Fibroblast of the aortic adventitia (primary cell): ENCODE measurements at places on chromosomes 16 and 17.

GRCh38 chr17:81027038-81027437 lies 7.9 kb upstream of the BAIAP2 start:
- DNase-seq: peak; percentile 23

DNA sequence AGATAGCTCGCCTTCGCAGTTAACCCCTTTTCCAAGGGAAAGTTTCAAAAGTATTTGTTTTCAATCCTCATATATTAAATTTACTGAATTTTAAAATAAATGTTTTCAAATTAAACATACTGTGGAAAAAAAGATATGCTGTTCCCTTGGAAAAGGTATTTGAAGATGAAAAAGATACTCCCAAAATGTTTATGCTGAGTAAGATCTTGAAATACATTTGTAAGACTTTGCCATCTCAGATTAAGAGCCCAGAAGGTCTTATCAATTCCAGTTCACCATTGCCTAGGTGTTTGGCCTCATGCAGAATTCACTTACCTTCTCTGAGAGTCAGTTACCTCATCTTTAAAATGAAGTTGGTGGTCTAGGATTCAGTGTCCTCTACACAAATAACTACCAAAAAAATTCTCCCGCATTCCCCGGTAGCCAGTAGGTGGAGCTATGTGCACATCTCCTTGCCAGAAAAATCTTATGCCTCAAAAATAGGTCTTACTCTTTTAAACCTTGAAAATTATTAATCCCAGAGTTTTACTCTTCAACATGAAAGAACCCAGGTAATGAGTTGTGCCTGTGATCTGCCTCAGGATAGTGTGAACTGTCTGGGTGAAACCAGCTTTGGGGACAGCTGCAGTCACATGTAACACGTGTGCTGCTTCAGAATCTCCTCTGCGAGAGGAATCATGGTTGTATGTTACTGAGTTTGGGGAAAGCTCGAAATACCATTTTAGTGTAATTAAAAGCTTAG lies 178.3 kb downstream of the MRTFB start:
- peak; percentile 71 for DNase-seq

- peak; percentile 43 for DNase-seq
Measured at GRCh38 chr17:35568561-35568960, 7.9 kb upstream of the SLFN14 start.

GRCh38 chr17:49952209-49952911 lies 16.6 kb upstream of the DLX4 start:
- DNase-seq: peak; percentile 55

GRCh38 chr16:20865420-20866131 lies 34.6 kb downstream of the DCUN1D3 start:
- peak; percentile 69 for DNase-seq

- DNase-seq: no peak
Measured at GRCh38 chr17:76106703-76107102, 3.1 kb upstream of the EXOC7 start.

DNA sequence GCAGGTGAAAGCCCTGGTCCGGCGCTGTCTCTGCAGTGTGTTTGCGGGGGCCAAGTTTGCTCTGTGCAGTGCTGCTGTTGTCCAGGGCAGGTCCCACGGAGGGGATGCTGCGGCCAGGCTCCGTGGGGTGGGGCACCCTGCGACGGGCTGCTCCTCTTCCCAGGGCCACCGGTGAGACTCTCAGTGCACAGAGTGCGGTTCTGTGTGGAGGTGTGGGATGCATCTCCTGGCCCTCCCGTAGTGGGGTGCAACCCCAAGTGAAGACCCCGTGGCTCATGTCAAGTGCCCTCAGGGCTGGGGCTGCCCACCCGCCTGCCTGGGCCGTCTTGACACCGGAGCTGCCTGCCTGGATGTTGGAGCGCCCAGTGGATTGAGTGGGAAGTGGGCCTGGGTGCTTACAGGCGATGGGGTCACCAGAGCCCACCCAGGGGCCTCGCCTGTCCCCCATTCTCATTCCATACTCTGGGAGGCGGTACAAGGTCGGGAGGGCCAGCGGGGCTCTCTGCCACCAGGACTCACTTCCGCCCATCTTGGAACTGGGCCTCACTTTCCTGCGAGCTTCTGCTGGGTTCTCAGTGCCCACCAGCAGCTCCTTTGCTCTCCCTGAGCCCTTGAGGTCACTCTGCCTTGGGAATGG lies 119.9 kb downstream of the BANP start:
- no peak for DNase-seq

GRCh38 chr16:10878644-10879501 lies 1.9 kb downstream of the CIITA start:
- peak; percentile 24 for DNase-seq

DNA sequence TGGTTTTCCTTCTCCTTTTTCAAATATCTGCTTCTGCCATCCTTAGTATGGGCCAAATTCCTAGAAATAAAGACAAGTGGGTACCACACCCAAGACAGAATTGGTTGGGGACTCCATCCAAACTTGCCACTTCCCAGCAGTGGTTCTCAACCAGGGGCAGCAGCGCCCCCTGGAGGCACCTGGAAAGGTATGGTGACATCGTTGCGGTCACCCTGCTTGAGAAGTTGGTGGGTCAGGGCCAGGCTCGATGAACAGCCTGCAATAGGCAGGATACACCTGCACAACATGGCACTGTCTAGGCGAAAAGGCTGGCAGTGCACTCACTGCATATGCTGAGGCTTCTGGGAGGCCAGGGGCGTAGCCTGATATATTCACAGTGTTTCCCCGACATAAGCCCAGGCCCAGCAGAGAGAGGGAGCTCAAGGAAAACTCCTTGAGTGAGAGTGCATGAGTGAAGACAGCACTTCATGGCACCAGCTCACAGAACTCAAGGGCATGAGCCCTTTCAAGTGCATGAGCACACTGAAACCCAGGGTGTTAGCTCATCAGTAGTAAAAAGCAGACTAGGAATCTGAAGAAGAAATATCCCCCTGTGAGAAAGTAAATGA lies 57.7 kb downstream of the CMC2 start:
- peak; percentile 55 for DNase-seq

DNA sequence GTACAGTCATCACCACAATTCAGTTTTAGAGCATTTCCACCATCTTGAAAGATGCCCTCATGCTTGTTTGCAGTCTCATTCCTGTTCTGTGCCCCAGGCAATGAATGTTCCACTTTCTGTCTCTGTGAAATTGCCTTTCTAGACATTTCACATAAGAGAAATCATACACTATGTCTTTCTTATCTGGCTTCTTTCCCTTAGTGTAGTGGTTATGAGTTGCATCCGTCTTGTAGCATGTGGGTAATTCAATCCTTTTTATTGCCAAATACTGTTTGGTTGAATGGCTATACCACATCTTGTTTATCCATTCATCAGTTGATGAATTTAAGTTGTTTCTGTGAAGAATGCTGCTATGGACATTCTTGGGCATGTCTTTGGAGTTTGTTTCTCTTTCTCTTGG lies 132.5 kb upstream of the PLCG2 start:
- DNase-seq: no peak

DNA sequence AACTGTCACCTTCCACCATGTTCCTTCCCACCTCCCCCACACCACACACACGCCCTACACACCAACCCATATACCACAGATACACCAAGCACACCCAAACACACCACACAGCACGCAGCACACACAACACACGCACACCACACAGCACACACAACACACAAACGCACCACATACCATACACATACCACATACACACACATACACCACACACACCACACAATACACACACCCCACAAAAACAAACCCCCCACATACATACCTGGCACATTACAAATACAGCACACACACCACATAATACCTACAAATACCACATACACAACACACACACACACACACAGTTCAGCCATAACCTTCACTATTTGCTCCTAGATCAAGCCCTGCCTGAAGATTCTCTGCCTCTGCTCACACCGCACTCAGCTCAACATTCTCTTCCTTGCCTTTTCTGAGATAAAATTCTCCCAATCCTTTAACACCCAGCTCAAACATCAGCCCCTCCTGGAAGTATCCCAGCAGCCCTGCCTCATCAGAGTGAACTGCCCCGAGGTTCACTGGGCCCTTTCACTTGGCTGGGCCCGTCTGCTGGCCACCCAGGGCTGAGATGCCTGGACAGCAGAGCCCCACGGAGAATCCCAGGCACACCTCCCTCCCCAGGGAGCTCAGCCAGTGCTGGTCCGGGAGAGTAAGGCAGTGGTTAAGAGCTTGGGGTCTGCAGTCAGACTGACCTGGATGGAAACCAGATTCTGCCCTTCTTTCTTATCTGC lies 31.9 kb upstream of the CPNE2 start:
- peak; percentile 18 for DNase-seq

DNA sequence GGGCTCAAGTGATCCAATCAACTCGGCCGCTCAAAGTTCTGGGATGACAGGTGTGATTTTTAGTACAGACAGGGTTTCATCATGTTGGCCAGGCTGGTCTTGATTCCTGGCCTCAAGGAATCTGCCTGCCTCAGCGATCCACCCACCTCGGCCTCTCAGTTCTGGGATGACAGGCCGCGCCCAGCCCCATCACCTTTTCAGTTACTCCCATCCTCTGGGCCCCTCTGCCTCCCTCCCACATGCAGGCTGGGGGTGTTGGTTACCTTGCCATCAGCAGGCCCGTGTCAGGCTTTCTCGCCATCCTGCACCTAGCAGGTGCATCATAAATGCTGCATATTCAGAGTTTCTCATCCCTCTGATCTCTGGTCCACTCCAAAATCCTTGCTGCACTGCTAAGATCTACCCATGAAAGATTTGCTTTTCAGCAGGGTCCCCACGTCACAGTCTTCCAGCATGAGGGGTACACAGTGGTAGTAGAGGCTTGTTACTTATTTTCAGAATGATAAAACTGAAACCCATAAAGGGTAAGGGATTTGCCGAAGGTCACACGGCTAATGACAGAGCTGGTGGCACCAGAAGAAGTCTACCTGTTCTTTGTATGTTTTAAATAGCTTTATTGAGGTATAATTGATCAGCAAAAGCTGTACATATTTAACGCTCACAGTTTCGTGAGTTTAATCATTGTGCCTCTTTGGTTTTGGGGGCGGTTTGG lies 16.6 kb downstream of the PMM2 start:
- DNase-seq: no peak

DNA sequence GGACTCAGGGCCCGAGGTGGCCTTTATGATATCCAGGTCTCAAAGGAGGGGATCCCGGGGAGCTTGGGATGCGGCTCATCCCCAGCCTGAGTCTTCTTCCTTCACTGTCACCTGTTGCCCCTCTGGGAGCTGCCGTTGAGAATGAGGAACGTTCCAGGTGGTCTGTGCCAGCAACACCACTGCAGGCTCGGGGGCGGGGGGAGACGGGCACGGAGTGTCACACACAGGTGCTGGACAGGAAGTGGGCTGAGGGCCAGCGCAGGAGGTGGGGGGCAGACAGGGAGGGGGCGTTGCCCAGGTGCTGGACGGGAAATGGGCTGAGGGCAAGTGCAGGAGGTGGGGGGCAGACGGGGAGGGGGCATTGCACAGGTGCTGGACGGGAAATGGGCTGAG lies 28.2 kb downstream of the METRNL start:
- no peak for DNase-seq

DNA sequence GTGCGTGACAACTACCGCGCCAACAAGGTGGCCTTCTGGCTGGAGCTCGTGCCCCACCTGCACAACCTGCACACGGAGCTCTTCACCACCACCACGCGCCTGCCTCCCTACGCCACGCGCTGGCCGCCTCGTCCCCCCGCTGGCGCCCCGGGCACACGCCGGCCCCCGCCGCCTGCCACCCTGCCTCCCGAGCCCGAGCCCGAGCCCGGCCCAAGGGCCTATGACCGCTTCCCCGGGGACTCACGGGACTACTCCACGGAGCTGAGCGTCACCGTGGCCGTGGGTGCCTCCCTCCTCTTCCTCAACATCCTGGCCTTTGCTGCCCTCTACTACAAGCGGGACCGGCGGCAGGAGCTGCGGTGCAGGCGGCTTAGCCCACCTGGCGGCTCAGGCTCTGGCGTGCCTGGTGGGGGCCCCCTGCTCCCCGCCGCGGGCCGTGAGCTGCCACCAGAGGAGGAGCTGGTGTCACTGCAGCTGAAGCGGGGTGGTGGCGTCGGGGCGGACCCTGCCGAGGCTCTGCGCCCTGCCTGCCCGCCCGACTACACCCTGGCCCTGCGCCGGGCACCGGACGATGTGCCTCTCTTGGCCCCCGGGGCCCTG lies 3.0 kb upstream of the SPEM1 start:
- no peak for DNase-seq

DNA sequence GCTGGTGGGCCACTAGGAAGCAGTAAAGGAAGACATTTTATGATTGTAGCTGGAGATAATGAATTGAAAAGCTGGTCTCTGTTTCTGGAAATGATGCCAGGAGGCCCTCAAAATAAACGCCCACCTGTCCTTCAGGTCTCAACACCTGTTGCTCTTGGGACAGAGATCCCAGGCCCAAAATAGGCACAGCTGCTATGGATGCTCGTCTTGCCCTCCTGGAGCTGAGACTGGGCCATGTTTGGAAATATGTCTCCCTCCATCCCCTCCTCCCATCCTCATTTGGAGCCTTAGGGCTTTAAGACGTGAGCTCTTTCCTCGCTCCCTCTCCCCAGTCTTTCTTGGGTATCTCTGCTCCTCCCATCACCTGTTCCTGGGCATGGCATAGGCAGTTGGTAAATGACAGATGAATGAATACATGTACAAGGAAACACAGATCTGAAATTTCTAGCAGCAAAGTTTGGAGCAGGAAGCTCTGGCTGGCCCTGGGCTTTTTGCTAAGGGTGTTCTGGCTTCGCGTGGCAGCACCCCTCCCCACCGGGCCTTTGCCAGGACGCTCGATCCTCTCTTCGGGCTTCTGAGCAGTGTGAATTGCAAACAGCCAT lies 33.3 kb downstream of the MYH3 start:
- DNase-seq: no peak

DNA sequence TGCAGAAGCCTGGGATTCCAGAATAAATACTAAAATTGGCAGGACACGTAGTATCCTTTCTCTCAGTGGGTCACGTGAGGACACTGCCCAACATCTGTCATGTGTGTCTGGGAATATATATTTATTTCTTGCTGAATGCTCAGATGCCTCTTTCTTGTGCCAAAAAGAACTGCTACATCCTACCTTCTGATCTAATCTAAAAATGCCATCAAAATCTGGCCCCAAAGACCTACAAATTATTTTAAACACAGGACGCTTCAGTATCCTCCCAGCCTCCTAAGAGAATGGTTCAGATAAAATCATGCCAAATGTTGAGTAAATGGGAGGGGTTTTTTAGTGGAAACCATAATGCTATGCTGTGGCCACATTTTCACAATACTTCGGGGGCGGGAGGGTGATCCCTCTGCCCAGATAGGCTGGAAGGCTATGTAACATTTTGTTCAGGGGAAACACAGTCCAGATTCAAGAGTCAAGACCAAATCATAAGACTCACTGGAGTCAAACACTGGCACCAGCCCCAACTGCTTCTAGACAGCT lies 22.9 kb upstream of the CORO6 start:
- peak; percentile 98 for DNase-seq

DNA sequence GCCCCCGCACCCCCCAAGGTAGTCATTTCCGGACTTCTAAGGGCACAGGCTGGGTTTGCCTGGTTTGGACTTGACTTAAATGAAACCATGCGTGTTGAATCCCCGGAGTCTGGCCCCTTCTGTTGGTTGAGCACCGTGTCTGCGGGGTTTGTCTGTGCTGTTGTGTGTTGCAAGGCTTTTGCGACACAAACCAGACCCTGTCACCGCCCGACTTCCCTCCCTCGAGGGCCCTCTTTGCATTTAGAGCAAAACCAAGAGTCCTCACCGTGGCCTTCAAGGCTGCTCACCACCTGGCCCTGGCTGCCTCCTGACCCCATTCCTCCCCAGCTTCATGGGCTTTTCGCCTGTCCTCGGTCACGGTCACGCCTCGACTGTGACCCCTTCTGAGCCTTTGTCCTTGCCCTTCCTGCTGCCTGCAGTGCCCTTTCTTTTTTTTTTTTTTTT lies 7.4 kb downstream of the CRISPLD2 start:
- peak; percentile 52 for DNase-seq
